ENCODE measurements at places on chromosomes 4 and X.

DNA sequence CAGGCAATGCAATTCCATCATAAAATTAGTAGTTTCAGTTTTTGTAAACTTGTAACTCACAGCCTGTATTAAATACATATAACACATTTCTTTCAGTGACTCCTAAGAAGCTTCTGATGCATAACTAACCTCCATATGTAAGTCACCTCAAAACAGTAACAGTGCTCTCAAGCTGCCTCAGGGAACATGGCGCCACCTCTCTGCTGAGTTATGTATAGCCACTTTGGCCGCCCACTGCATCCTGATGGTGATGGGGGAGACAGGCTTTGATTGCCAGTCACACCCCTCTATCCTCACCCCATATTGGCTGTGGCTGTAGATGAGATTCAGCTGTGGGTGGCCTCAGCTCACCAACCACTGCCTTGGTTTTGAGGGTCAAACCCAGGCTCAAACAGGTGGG is 54.3 kb downstream of the LRBA start:
- no peak for DNase-seq

DNA sequence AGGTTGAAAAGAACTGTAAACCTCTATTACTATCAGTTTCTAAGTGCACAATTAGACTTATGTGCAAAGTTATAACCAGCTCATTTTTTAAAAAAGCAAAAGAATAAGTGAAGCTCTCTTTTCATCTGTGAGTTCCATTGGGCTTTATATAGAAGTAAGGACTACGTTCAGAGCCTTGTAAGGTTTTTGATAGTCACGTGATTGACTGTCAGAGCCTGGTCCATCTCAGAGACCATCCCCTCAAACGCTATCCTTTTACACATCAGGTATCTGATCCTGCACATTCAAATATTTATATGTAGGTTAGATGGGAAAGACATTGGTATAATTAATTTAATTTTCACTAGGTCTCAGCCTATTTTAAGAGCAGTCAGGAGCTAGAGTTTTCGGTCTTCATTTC is 279.3 kb downstream of the INPP4B start:
- peak; percentile 51 for DNase-seq

DNA sequence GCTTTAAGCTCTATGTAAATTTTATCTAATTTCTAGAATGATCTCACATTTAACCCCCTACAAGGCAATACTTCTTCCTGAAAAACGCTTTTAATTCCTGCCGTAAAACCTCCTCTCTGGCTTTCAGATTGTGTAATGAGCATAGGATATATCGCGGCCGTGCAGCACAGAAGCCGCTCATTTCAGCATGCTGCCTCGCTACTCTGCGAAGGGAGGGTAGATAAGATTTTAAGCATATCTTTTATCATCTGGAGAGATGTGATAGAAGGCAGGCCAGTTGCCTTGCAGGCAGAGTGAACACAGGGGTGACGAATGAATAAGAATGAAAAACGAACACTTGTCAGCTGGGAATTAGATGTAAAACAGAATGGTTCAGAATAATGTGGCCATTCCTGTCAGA is 265.5 kb downstream of the UNC5C start:
- no peak for DNase-seq

GRCh38 chr4:55633903-55634302 is 2.2 kb downstream of the NMU start:
- no peak for DNase-seq

GRCh38 chr4:184826691-184827270 is 1.0 kb upstream of the ACSL1 start:
- DNase-seq, result no peak

GRCh38 chr4:185203486-185204237 is at the start of gene CFAP97:
TSS of gene CFAP97 (minus strand) at chr4:185204000. CDS start at chr4:185191196, 12,804 bp downstream.
- peak; percentile 94 for DNase-seq

GRCh38 chr4:10762561-10762960 is 78.0 kb upstream of the CLNK start:
- no peak for DNase-seq

DNA sequence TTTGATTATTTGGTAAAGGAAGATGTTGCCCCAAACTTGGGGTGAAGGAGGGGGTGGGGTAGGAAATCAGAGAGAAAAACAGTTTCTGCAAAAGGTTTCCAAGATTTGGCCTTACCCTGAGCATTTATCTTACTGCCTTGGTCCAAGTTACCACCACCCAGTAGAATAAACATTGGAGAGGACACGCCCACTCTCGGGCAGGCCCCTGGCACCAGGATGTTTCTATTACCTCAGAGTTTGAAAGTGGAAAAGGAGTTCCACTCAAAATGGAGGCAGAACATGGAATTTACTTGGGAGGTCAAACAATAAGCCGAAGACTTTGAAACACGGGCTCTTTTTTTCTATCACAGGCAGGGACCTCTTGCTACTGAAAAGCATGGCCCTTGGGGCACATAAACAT is 113.7 kb downstream of the CHRNA9 start:
- DNase-seq, result no peak
